Pancreas (tissue), 10 donors: ENCODE measurements at places on chromosomes 6 and 20. TPM values are rescaled to one million over a fixed set of nuclear protein-coding genes. Genes with fewer than 3 reads are reported as not detected.

Gene IER3
- total RNA-seq = 87.5 TPM

Gene HSPA1L
- total RNA-seq = 0.71 TPM

Gene DZANK1
- total RNA-seq = 0.93 TPM

Gene BACH2
- total RNA-seq = 4.5 TPM

Gene TUBB2B
- total RNA-seq = 11.6 TPM

Gene FBXO5
- 1.3 TPM for total RNA-seq

Gene WFDC2
- 5.3 TPM for total RNA-seq

Gene SLC13A3
- total RNA-seq = 2.7 TPM

Gene ANKRD66
- not detected for total RNA-seq

Gene TRIM40
- total RNA-seq = not detected

Gene TBC1D20
- total RNA-seq = 13.3 TPM

Gene CD24
- 453 TPM for total RNA-seq

Gene GTSF1L
- not detected for total RNA-seq

Gene LY6G6C
- total RNA-seq = not detected

Gene MOG
- total RNA-seq = not detected

Gene TFAP2D
- total RNA-seq = not detected

Gene PPIL6
- 1.5 TPM for total RNA-seq

Gene BMP7
- 0.31 TPM for total RNA-seq

Gene CST4
- not detected for total RNA-seq
